Stimulated activated CD8-positive, alpha-beta memory T cell treated with anti-CD3 and anti-CD28 coated beads, Interleukin-2, amount 100 ng/mL, for 48 hours (primary cell): ENCODE measurements at places on chromosomes 5 and 9.

DNA sequence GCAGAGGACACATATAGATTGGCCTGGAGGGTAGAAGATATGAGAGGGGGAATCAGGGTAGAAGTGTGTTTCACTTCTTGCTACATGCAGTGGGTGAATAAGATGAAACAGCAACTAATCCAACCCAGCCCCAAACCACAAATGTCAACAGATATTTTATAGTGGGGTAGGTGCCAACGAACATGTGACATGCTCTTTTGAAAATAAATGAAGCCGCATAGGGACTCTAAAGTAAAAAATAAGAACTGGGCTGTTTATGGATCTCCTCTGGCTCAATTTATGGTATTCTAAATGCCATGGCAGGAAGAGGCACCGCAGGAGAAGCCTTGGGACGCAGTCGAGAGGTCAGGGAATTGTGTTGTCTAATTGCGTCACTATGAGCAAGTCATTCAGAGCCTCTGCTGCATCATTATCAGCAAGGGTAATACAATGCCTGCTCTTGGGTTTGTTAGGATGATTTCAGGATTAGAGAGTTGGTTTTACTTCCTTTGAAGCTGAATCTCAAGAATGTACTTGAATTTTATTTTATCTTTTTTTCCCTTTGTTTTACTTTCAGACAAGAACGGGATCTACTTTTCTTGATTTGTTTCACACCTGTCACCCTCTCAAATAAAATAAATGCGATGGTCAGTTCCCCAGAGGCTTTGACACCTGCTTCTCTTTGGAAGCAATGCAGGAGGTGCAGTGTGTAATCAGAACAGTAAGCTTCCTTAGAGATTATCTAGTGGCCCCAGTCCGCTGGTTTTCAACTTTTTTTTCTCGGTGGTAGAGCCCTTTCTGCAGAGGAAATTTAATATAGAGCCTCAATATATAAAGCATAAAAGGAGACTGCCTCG lies 375.6 kb upstream of the CLINT1 start:
- no peak for DNase-seq

DNA sequence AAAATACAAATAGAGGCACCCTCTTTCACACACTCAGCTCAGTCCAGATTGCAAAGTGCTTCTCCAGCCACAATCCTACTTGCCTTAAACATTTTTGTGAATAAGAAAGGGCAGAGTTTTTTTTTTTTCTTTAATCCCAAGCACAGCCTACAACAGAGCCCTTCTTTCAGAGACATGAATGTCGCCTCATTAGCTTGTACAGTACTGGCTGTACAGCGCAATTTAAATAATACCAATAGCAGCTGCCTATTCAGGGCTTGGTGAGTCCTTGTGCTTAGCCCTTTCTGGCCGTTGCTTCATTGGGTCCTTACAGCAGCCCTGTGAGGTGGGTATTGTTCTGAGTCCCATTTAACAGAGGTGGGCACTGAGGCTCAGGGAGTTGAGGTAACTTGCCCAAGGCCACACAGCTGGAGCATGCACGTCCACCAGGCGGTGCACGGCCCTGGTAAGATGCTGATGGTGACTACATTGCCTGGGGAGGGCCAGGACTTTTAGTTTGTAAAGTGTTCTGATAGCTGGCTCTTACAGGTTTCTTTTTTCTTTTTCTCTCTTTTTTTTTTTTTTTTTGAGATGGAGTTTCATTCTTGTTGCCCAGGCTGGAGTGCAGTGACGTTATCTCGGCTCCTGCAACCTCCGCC lies 23.1 kb downstream of the NDST1 start:
- DNase-seq: no peak

DNA sequence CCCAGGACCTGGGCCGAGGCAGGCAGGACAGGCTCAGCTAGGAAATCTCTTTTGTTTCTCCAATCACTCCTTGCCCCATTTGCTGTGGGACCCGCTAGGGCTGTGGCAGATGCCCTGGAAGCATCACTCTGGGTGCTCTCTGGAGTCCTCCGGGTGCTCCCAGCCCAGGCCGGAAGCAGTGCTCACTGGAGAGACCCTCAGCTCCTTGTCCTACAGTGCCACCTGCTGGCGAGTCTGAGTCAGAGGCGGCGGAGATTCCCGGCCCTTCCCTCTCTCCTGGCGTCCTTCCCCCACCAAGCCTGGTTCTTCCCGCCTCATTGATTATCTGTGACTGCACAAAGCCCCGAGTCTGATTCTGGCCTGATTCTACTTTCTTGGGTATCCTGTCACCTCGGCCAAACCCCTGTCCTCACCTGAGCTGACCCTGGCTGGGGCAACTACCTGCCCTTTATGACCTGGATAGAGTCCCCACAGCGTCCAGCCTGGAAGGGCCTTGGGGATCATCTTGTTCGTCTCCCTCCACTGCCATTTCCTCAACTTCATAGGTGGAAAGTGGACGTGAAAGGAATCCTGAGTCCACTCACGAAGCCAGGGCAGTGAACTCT lies 7.3 kb upstream of the BARHL1 start:
- peak; percentile 41 for DNase-seq

GRCh38 chr9:137411645-137412380 lies 11.1 kb downstream of the EXD3 start:
- peak; percentile 51 for DNase-seq

- DNase-seq: no peak
Observed at GRCh38 chr5:6319116-6319515, 59.2 kb downstream of the MED10 start.
